A172 (cell line): ENCODE measurements at places on chromosomes 4 and X. TPM values are rescaled to one million over a fixed set of nuclear protein-coding genes. Genes with fewer than 3 reads are reported as not detected.

The RBM47 gene
- 2.8 and 4.9 TPM in 2 replicates for total RNA-seq

The ZNF718 gene
- total RNA-seq = not detected in 2 replicates

The DRP2 gene
- total RNA-seq = 0.05 and 0.10 TPM in 2 replicates

The TCEAL7 gene
- 16.6 and 29.0 TPM in 2 replicates for total RNA-seq

The WDFY3 gene
- total RNA-seq = 33.3 and 39.8 TPM in 2 replicates

The STK26 gene
- total RNA-seq = 10.0 and 14.5 TPM in 2 replicates

The AFM gene
- total RNA-seq = not detected in 2 replicates

The CCKAR gene
- total RNA-seq = not detected in 2 replicates

The CXCL8 gene
- total RNA-seq = 0.09 TPM in 1 of 2 replicates, not detected in the other

The MAML3 gene
- total RNA-seq = 0.07 and 0.14 TPM in 2 replicates

The PDCL2 gene
- 2.9 TPM in 1 of 2 replicates, not detected in the other for total RNA-seq

The TRIML2 gene
- total RNA-seq = 1.0 and 1.9 TPM in 2 replicates

The TRIM2 gene
- 23.7 and 46.6 TPM in 2 replicates for total RNA-seq

The SPANXN3 gene
- not detected in 2 replicates for total RNA-seq

The ZNF41 gene
- total RNA-seq = 6.0 and 8.0 TPM in 2 replicates

The MAP3K15 gene
- 0.86 and 1.4 TPM in 2 replicates for total RNA-seq

DNA sequence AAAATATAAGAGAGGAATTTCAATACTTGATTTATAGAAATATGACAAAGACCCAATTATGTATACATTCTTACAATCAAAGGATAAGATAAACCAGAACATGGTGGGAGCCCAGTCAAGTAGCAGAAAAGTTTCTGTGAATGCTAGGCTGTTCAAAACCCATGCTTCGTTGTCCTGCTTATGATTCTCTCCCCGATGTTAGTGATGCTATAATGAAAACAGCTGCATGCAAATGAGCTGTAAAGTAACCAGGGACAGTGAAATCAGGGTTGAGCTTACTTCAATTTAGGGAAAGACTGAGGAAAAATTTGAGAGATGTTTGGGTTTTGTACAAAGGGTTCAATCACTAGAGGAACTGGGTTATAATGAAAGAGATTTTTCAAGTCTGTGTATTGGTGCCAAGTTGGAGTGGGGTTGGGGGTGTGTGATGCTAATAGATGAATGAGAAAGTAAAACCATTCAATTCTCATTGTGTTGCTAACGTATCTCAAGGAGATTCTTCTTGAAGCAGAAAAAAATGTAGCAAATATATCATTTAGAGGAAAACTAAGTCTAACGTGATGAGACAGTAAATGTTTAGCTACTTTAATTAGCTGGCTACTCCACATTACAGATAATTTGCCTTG, 59.3 kb upstream of the PPP1R2C start:
- DNase-seq = no peak

DNA sequence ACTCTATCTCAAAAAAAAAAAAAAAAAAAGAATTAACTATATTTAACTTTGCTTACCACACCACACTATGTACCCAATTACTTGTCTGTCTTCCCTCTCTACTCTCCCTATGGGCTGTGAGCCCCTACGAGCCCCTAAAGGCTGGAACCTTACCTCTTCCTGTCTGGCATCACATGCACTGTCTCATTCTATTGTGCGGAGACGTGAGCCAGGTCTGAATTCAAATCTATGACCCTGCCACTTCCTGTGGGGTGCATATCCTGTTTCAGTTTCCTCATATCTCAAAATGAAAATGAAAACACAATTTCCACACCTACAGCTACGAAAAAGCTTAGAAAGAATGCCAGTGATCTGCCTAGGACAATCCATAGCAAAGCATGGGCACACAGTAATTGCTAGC, 42.9 kb upstream of the HS3ST1 start:
- no peak for DNase-seq

DNA sequence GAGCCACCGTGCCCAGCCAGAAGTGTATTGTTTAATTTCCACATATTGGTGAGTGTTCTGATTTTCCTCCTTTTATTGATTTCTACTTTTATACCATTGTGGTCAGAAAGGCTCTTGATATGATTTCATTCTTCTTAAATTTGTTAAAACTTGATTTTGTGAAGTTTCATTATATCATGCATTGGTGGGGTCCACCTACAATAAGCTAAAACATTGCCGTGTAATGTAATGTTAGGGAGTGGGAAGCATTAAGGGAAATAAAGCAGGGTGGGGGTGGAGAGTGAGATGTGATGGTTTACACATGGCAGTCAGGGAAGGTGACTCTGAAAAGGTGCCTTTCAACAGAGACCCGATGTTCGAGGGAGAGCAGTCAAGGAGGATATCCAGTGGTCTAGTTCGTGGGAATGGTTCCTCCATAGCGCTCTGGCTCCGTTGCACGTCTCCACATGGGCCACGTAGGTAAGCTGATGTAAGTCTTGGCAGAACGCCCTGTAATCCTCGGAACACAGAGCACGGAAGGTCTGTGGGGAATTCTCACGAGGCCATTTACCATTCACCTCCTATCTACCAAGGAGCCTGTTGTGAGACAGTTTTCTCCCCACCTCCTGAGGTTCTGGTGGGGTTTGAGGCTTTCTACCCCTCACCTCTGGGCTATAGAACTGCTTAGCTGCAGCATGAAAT, 7.7 kb upstream of the WDR13 start:
- DNase-seq = no peak

GRCh38 chr4:40401631-40402030, 66.5 kb downstream of the CHRNA9 start:
- DNase-seq = no peak

DNA sequence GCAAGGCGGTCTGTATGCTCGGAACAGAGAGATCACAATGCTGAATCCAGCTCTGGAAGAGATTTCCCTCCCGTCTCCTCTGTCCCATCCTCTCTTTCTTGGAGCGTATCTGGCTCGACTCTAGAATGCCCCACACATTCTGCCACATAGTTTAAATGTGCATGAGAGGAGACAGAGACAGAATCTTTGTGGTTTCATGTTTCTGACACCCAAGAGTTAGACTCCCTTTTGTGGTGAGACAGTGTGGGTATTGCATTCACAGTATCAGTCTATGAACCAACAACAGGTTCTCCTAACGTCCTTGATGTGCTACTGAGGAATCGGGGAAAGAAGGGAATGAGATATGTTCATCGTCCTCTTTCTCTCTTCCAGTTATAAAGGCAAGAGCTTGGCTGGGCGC, 25.3 kb downstream of the FAM47E start:
- DNase-seq = no peak

DNA sequence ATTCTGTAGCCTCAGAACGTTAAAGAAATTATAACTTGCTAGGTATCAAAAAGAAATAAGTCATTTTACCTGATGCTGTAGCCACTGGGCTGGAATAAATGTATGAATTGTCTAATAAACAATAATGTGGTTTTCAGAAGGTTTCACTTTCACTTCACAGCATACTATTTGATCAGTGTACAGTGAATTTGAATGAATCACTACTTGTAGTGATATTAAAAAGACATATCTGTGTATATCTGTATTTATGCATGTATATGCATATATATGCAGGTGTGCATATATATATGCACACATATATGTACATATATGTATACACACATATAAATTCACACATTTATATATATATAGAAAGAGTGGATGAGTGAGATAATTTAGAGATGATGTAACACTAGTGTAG, 440.0 kb upstream of the PCDH10 start:
- no peak for DNase-seq

DNA sequence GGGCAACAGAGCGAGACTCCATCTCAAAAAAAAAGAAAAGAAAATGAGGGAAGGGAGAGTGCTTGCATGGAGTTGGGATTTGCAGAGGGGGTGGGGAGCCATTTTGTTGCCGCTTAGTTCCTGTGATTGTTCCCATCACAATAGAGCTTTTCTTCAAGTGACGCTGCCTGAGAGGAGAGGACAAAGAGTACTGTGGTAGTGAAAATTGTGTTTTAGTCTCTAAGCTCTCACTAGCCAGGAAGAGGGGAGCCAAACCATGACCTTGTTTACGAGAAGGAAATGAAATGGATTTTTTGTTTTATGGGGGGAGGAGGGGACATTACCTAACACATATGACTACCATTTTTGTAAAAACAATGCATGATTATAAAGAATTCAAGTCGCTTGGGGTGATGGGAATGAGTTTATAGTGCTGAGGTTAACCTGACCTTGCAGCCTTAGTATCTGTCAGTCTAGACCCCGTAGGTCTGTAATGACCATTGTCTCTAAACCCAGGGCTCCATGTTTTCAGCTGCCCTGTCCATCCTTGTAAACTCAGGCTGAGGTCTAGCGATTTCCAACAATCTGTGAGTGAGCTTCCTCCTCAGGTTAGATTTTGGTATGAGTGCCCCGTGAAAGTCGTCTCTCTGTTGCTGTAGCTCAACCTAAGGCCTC, 18.8 kb downstream of the SRD5A3 start:
- DNase-seq = no peak

- no peak for DNase-seq
Observed at GRCh38 chr4:23355258-23355657, 534.6 kb downstream of the PPARGC1A start.

GRCh38 chr4:123365412-123365811, 31.2 kb upstream of the SPRY1 start:
- no peak for DNase-seq

GRCh38 chrX:45824471-45824870, 623.8 kb upstream of the DIPK2B start:
- peak; percentile 94 for DNase-seq

- DNase-seq = no peak
Observed at GRCh38 chr4:25029479-25030276, 1.1 kb downstream of the LGI2 start.

DNA sequence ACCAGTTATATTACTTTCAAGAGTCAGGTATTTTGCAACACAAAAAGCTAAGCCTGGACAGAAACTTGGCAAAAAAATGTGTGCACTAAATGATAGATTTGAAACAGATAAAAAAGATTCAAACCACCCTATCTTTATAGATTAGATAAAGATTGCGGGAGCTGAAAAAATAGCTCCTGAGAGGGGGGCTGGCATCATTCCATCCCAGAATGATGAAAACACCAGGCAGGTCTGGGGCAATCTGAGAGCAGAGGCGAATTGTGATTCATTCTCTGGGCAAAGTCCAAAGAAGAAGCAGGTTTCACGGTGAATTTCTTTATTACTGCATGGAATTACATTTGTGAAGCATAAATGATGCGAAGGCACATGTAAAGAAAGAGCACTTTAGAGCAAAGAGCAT, 168.5 kb upstream of the DMD start:
- no peak for DNase-seq

GRCh38 chrX:40573763-40574162, 7.0 kb upstream of the ATP6AP2 start:
- no peak for DNase-seq

GRCh38 chrX:23782455-23782854, 518 bp upstream of the SAT1 start:
- no peak for DNase-seq

GRCh38 chr4:110963662-110964280, 340.9 kb upstream of the PITX2 start:
- no peak for DNase-seq

DNA sequence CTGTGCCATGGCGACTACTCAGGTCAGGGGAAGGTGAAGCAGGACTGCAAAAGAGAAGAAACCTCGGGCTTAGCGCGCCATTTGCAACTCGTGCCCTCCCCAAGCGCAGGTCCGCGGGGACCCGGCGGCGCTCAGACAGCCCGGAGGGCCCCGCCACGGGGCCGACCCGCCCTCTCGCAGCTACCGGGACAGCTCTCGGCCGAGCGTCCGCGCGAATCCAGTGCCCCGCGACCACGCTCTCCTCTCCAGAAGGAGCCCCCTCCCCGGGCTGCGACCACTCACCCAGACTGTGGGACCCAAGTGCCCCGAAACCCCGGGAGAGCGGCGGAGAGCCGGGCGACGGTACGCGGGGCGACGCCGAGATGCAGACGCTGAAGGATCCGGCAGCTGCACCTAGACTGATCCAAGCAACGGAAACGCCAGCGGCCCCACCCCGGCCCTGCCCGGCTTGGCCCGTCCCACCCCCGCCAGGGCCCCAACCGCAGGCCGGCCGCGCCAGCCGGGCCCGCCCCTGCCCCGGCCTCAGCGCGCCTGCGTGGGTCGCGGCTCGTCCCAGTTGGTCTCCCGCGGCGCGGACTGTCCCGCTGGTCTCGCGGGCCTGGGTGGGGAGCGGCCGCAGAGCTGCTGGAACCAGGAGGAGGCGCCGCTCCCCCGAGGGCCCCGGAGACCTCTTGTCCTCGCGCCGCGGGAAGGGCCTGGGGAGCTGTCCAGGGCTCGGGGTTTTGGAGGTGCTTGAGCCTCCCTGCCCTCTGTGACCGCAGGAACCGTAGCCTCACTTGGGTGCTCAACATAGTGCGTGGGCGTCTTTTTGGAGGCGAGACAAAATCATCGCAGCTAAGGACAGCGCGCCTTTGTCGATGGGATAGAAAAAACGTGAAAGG, at the start of gene ANXA5:
Gene ANXA5 (minus strand): TSS at position 400 of the 881 bp plus-strand sequence. CDS start 391 bp downstream, at position 9.
- DNase-seq = peak; percentile 78

GRCh38 chr4:55183926-55184599, 58.7 kb upstream of the KDR start:
- peak; percentile 94 for DNase-seq

GRCh38 chr4:162644346-162644745, 480.5 kb upstream of the FSTL5 start:
- DNase-seq = no peak

GRCh38 chr4:70177090-70177489, 18.4 kb upstream of the ODAM start:
- DNase-seq = no peak

GRCh38 chr4:71254451-71255012, 84.3 kb upstream of the SLC4A4 start:
- DNase-seq = no peak

DNA sequence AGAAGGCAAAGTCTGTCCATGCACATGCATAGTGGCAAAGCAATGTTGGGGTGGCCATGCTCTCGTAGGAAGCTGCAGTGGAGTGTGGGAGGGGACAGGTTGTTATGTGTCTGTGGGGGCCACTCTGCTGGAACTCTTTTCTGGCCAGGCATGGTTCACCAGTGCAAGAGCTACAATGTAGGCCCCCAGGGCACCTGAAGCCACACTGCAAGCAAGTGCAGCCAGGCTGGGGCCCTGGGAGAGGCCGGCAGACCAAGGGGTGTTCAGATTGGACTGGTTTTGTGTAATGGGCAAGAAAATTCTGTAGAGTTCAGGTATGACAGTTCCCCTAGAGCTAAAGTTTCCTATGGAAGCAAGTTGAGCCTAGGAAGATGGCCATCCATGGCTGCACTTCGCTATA, 97.0 kb upstream of the ZC4H2 start:
- no peak for DNase-seq

- DNase-seq = no peak
Observed at GRCh38 chr4:98242538-98242937, 18.6 kb upstream of the RAP1GDS1 start.

GRCh38 chr4:125254106-125254505, 60.6 kb upstream of the FAT4 start:
- no peak for DNase-seq

GRCh38 chr4:108446556-108446955, 173.8 kb upstream of the RPL34 start:
- DNase-seq = no peak
